ENCODE measurements at places on chromosomes 16 and 17.
A peak's percentile ranks its signal among the peaks of the same experiment; 100 is the strongest.

DNA sequence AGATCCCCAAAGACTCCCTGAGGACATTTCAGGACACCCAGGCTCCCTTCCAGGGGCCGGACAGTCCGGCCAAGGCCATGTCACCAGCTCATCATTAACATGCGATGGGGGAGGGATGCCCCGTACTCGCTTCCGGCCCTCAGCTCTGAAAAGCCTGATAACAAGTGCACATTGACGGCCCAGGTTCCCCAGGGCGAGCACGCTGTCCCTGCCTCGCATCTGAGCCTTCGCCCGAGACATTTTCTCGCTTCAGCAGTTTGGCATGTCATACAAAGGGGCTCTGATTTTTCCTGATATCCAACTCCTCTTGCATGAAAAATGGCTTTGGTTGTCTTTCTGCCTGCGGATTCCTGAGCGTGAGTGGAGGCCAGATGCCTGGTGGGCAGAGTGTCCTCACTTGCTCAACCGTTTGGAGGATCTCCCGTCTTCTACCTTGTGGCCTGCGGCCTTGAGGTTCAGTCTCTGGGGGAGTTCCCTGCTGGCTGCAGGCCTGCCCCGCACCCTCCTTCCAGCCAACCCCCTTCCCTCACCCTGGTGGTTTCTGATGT is 14.1 kb downstream of the CACNG4 start:
- no peak for DNase-seq

- DNase-seq = no peak
Measured at GRCh38 chr17:73600103-73600871, 44.0 kb downstream of the SDK2 start.

DNA sequence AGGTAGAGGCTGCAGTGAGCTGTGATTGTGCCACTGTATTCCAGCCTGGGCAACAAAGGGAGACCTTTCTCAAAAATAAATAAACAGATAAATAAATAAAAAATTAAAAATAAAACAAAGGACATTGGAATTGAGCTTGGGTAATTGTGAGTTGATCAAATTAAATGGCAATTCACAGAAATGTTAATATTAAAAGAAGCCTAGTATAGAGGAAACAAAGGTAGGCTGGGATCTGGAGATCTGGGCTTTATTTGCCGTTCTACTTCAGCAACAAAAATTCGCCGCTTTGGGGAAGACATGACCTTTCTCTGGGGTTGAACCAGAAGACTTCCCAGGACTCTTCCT is 332 bp upstream of the VPS25 start:
- DNase-seq = no peak

DNA sequence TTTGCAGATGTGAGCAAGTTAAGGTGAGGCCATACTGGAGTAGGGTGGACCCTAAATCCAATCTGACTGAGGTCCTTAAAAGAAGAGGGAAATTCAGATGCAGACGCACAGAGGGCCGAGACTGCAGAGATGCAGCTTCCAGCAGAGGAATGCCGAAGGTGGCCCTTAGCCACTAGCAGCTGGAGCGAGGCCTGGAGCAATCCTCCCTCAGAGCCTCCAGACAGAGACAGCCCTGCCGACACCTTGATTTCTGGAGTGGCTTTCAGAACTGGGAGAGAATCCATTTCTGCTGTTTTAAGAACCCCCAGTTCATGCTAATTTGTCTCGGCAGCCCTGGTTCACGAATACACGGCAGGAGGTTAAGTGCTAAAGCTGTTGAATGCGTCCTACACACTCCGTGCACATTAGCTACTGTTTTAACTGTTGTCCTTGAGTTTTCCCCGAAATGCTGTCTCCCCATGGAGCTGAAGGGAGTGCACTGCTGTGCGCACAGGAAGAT is 135.5 kb downstream of the IRF8 start:
- no peak for DNase-seq

DNA sequence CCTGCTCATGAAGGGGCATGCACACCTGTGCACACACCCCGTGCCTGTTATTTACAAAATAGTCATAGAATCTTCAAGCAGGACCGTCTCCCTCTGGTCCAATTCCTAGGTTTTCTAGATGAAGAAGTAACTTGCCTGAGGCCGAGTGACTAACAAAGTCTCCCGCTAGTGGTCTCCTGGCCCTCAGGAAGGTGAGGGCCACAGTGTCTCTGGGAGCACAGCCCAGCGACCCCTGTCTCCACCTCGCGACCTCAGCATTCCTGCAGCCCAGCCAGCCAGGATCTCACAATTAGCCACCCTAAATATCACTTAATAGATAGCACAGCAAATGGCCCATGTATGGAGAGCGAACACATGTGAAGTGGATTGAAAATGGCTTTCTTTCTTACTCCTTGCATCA is 30.5 kb upstream of the CACNG1 start:
- DNase-seq = no peak

- DNase-seq = no peak
Measured at GRCh38 chr17:36773039-36773438, 164.2 kb upstream of the LHX1 start.

DNA sequence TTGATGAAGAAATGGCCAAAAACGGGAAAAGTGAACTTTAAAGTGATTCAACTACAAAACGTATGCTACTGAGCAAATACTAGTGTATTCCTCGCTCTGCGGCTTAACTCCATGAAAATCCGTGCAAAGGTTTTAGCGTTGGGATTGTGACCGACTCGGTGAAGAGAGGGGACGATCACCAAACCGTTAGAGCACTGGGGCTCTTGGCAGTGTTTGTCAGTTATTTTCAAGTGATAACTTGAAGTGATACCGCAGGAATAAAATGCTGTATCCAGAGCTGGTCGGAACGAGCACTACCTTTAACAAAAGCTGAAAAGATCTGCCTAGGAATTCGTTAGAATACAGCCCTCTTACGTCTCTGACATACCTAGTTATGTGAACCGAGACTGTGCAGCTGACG is 773 bp upstream of the PPM1D start:
- DNase-seq = no peak

DNA sequence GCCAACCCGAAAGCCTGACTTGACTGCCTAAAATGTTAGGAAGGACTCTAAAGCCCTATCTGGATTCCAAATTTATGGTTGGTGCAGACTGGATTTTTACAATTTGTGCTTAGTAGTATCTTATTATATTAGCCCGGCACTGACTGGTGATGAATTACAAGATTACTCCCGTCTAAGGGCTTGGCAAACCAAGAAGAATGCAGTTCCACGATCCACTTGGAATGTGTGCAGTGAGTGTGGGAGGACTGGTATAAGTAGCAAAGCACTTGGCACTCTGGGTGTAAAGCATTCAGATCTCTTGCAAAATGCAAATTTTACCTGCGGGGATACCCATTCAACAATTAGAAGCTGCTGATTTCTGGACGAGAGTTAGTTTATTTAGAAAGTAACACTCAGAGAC is 539.4 kb downstream of the MAF start:
- no peak for DNase-seq

DNA sequence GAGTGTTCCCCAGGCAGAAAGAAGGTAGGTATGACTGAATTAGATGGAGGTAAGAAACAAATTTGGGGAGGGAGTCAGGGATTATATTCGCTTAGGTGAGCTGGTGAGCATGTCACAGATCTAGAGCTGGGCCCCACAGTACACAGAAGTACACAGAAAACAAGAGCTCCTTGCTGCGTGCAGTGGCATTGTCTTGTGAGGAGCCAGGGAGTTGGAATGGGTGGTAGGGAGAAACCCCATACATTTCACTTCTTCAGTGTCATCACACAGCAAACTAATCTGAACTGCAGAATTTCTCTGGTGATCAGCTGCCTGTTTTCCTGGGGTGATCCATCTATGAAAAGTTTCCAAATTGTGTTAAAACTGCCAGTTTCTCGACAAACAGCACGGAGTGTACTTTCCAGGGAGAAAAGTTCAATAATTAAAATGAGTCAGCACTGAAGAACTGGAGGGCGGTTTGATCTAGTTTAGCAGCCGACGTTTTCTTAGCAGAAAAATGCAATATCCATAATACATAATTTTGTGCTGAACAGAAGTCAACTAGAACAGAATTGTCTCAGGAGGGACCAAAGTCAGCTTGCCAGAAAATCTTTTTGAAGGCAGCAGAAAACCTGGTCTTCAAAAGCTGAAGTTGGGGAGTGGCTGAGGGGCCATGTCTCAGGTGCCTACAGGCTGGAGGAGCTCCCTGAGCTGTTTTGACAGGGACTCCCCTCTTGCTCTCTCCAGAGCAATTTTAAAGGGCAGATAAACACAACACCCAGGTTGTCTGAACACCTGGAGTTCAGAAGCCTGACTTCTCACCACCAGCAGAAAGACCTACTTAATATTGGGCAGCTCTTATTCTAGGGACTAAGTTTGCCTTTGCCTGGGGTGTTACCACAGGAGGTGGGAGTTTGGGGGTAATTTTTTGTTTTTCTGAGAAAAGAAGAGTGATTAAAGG is 448.6 kb downstream of the CA10 start:
- no peak for DNase-seq

DNA sequence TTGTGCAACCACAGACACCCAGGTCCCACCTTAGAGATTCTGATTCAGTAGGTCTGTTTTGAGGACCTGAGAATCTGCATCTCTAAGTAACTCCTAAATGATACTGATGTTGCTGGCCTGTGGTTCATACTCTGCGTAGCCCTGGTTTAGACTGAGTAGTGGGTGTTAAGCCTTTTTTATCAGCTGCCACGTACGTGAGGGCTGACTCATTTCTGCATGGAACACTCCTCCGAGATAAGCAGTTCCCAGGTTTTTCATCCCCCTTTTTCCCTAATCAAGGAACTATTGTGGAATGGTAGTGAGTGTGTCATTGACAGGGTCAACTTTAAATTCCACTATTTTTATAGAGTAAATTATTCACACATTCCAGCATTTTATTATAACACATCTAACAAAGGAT is 26.1 kb downstream of the CDRT4 start:
- DNase-seq = no peak

DNA sequence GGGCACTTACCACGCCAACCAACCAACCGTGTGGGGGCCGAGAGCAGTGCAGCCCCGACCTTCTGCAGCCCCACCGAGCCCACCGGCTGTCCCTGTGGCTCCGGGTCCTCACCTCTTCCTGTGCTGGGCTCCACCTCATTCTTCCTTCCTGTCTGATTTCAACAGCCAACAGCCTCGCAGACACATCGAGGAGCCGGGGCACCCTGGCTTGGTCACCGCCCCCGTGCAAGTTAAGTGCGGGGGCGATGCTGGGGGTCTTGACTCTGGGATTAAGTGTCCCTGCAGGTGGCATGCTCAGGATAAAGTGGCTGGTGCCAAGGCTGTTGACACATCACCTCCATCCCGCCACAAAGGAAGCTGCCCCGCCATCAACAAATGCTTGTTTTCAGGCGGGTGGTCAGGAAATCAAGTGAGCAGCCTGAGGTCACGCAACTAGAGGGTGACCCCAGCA is at the start of gene NLRC3:
Gene NLRC3 (minus strand): TSS at position 102 of the 451 bp plus-strand sequence. CDS start 12,367 bp downstream, outside the sequence.
- DNase-seq = peak; percentile 41

DNA sequence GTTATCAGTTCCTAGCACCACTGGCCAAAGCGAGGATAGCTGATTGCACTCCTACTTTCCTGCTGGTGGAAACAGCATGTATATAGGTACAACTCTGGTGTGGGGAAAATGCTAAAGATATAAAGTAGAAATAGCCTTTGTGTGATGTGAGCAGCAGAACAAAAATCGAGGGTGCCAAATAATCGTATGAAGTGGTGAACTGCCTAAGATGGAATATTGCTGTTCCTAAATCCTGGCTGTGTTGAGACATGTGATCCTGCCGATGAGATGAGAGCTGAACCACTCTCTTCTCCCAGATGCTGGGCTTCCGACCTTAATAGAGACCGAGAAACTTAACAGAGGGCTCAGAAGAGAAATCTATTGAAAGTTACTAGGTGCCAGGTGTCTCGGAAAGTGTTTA is 117.8 kb downstream of the WWOX start:
- DNase-seq = no peak

DNA sequence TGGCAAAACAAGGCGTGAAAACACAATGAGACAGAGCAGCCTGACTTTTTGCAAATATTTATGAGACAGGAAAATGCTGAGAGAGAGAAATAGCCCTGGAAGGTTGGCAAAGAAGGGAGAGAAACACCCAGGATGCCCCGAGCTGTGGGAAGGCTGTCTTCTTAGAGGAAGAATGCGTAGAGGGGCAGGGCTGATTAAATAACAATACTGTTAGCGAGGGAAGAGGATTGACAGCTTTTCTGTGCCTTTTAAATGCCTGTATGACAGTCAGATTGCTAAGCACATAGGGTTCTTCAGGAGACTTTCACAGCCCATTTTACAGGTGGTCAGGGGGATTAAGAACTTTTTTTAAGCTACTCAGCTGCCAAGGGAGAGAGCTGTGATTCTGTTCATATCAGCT is 219.2 kb downstream of the SHISA9 start:
- DNase-seq = no peak

GRCh38 chr16:71467810-71468209 is 5.8 kb upstream of the ZNF23 start:
- DNase-seq = peak; percentile 54

DNA sequence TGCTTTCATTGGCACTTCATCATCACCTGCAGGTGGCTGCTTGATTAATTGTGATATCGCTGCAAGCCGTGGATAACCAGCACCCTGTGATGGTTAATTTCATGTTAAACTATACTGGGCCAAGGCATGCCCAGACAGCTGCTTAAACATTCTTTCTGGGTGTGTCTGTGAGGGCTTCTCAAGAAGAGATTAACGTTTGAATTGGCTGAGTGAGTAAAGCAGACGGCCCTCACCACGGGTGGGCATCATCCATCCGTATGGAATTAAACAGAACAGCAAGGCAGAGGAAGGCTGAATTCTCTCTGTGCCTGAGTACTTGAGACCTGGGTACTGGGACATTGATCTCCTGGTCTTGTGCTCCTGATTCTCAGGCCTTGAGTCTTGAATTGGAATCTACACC is 7.1 kb upstream of the ZNF213 start:
- DNase-seq = no peak

DNA sequence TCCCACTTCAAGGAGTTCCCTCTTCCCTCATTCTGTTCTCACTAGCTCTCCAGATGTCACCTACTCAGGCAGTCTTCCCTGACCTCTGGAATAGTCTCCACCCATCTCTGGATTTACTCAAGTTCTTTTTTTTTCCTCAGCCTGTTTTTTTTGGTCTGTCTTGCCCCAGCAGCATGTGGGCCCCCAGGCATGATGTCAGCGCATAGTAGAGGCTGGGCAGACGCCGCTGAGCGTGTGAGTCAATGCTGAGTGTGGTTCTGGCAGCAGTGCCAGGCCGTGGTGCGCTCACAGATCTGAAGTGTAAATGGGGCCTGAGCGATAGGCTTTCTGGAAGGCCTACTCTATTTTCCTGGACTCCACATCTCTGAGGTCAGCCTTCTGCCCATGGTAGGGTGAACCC is 2.7 kb upstream of the KCNJ18 start:
- no peak for DNase-seq

Data from activated CD4-positive, alpha-beta T cell treated with anti-CD3 and anti-CD28 coated beads, Interleukin-2, amount 50 U/mL, for 1 hour (primary cell).